ENCODE measurements at places on chromosomes 11 and 22.

DNA sequence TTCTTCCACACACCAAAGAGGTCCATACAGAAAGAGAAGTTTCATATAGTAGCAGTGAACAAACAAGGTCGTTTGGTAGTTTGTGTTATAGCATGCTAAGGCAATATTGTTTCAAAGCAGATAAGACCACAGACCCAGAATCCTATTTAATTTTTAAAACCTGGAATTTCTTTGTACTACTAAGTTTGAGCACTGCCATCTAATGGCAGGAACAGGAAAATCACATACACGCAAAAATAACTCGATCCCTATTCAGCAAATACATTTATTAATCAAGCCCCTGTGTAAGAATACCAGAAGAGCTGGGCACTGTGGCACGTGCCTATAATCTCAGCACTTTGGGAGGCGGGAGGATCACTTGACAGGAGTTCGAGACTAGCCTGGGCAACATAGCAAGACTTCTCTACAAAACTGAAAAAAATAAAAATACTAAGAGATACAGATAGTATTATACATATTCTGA is 2.9 kb upstream of the BTBD10 start:
- no peak for DNase-seq

- no peak for DNase-seq
Observed at GRCh38 chr11:35126000-35126878, 12.7 kb upstream of the CD44 start.

- DNase-seq: no peak
Observed at GRCh38 chr11:109512249-109512648, 90.3 kb downstream of the C11orf87 start.

- no peak for DNase-seq
Observed at GRCh38 chr11:132131047-132131446, 760.6 kb downstream of the NTM start.

DNA sequence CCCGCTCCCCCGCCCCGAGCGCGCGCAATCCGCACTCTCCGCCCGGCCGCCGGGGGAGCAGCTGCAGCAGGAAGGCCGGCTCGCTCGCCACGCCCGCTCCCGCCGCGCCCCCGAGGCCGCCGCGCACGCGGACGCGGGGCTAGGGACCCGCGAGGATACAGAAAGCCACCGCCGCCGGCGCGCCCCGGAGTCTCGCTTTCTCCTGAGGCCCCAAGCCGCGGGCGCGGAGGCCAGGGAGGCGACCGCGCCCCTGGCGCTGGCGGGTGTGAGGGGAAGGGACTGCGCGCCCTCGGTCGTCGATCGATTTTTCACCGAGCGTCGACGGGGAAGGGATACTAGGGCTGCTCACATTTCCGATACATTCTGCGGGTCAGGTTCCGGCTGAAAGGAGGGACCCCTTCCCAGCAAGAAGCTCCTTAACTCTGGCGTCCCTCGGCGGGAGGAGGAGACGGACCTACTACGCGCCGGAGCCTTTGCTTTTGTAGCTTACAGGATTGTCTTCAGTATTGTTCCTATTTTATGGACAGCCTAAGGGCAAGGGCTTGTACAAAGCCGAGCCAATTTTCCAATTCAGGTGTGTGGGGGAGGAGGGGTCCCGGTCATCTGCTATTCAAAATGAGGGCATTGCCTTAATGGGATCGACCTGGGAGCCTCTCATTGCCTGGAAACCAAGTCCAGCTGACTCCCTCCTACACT is 416 bp upstream of the GAB2 start:
- peak; percentile 58 for DNase-seq

DNA sequence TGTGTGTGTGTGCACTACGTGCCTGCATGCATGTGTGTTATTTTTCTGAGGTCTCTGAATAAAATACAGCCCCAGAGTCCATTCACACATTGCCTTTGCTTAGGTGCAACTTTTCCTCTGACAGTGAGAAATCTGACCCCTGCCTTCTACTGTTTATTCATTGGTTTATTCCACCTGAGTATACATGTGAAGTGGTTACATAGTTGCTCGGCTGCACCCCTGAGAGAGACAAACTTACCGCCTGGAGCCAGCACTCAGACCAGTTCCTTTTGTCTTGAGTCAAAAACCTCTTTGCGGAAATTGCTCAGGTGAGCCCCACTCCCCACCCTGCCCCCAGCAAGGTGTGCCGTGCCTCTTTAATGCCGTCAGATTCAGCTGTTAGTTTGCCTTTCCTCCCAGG is 363.6 kb downstream of the BRD1 start:
- DNase-seq: no peak

DNA sequence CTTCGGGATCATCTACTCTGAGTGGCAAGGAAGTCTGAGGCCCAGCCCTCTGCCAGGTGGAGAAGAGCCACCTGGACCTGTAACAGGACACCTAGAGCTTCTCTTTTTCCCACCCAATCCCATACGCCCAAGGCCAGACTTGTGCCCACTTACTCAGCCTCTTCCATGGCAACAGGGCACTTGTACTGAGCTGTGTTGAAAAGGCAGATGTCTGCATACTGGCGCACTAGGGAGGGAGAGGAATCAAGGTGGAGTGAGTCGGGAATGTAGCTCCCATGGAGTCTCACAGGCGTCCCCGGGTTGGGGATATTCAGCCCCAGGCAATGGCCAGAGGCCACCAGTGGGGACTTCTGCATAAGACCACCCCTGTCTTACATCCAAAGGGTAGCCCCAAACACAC is 36.1 kb downstream of the TPBGL start:
- DNase-seq: no peak

- no peak for DNase-seq
Observed at GRCh38 chr11:34809191-34810106, 106.7 kb downstream of the APIP start.

DNA sequence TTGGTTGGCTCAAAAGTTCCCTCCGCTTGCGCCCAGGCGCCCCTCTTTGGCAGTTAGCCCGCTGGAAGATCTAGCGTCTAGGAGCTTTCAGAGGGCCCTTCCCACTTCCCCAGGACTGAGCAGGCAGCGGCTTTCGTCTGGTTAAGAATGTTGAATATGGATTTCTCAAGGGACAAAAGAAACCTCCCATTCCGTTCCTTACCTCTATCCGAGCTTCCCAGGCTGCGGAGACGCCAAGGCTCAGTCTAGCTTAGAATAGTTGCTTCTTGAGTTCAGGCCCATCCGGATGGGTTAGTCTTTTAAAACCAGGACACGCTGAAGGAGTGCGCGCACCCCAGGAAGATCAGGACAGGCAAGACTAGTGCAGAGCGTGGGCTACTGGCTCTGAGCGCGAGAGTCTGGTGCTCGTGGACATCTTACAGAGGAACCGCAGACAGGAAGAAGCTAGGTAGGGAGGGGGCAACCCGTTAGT is 1.6 kb downstream of the NELL1 start:
- no peak for DNase-seq

DNA sequence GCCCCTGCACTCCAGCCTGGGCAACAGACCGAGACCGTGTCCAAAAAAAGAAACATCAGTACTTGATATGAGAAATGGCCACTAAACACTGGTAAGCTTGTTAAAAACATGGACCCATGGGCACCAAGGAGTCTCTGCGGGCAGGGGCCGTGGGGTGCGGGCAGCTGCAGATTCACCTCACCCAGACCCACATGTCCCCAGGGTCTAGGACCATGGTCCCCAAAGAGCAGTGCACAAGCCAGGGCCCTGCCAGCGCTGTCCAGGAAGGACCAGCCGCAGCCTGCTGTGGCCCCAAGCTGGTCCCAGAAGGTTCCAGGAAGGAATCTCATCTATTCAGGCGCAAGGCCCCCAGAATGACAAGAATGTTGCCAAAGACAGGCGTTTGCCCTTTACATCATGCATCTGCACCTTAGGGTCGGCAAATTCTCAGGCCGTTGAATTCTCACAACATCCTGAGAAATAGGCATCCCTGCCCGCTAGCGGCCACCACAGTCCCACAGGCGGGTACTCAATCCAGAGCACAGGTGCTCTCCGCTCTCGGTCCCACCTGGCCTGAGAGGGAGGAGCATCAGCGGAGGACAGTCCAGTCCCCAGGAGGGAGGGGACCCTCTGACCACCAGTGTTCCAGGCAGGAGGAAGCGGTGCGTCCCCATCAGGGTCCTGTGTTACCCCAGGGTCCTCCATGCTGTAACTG is 9.5 kb downstream of the YPEL1 start:
- DNase-seq: no peak

DNA sequence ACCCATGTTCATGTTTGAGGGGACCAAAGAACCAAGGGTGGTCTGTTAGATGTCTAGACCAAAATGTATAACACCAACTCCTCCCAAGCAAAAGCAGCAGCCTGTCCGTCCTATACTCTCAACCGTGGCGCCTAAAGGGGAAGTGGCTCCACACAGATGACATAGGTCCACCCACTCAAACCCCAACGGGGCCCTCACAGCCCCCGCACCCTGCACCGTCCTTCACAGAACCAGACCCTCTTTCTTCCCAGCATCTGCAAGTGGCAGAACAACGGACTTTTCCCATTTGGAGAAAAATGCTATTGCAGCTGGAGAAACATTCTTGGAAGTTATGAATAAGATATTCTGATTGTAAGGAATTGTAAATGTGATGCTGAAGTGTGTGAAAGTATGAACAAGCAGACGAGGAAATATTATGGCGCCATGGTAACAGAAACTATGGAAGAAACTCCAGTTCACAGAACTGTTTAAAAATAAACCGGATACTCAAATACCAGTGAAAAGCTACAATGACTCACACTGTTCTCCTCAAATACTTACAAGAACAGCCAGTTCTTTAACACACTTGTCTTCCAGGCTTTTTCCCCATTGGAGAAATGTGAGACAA is 76.5 kb upstream of the ARFGAP3 start:
- DNase-seq: no peak

DNA sequence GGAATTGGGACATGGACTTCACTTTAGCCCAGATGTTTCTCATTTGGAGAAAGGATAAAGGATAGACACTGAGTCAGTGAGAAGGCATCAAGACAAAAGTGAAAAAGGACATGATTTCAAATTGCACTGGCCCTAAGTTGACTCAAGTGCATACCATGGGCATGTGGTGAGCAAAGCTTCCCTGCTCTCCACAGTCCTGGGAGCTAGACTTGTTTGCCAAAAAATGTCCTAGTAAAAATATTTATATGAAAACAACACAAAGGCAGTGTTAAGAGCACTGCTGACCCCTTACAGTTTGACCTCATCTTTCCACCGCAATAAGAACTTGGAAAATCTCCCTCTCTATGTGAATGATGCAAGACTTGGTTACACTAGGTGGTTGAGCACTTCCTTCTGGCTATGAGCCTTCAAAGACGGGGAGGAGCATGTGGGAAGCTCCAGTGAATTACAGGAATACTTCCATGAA is 46.5 kb upstream of the FIBIN start:
- no peak for DNase-seq

GRCh38 chr11:1388763-1389102 is 1.0 kb upstream of the BRSK2 start:
- DNase-seq: no peak

DNA sequence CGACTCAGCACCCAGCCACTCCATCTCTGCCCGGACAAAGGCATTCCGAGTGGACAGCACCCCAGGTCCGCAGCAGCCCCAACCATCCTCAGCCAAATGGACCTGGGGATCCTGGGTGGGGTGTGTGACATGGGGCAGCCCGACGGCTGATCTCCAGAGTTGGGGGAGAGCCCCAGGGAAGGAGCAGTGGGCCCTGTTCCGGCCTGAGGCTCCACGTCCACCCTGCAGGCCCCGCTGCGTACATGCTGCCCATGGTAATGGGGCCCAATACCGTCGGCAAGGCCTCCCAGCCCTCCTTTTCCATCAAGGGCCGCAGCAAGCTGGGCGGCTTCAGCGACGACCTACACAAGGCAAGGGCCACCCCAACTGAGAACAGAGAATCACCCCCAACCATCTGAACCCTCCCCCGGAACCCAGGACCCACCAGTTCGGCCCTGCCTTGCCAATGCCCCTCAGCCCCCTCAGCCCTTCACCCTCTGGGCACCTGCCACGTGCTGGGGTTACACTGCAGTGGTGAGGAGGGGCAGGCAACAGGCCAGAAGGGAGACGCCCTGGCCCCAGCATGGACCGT is 5.4 kb downstream of the SCGB1C1 start:
- DNase-seq: no peak

DNA sequence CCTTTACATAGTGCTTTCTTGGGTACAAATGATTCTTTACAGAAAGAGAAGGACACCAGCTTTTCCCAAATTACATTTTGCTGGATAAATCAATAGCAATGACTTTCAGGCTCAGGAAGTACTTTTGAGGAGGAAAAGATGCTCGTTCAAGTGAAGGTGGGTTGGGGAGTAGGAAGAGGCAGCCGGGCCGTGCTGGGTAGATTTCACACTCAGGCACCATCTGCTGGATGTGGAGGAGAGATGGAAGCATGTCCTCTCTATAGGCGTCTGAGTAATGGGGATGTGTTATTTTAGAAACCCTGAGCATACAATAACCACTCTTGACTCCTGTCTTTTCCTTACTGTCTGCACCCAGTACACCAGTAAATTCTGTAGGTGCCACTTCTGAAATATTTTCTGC is 152.3 kb upstream of the LARGE1 start:
- DNase-seq: no peak

DNA sequence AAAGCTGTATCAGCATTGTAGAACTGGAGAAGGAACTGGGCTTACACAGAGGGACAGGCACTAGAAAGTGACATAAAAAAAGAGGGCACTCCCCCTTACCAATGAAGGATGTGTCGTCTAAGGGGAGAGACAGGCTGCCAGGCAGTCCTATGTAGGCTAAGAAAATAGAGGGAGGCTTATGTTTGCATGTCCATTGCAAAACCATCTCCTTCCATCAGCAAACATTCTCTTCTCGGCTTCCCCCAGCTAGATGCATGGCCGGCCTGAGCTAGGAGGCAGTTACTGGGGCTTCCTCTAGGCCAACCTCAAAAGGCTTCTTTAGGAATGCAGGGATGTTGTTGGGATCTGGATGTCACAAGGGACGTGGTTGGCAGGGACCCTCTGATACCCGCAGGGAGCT is 139.1 kb downstream of the PKNOX2 start:
- no peak for DNase-seq

DNA sequence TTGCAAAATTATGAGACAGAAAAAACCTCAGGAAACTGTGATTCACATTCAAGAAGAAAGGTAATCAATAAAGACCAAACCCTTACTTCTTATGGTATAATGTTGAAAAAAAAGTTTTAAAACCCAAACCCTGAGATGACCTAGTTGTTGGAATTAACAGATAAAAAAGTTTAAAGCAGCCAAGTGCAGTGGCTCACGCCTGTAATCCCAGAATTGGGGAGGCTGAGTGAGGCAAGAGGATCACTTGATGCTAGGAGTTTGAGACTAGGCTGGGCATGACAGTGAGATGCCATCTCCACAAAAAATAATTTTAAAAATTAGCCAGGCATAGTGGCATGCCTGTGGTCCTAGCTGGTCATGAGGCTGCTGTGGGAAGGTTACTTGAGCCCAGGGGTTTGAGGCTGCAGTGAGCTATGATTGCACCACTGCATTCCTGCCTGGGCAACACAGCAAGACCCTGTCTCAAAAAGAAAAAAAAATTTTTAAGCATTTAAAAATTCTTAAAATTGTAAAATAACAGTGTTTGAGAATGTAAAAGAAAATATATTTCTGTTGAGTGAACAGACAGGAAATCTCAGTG is 85.1 kb downstream of the EFCAB6 start:
- DNase-seq: no peak

GRCh38 chr11:30128269-30128932 is 102.4 kb upstream of the FSHB start:
- DNase-seq: no peak

Data from stimulated activated CD4-positive, alpha-beta T cell treated with anti-CD3 and anti-CD28 coated beads, Interleukin-15, amount 100 ng/mL, for 1 hour (primary cell).